Non-pigmented ciliary epithelial cell (primary cell): ENCODE measurements at places on chromosomes 1 and 21.

DNA sequence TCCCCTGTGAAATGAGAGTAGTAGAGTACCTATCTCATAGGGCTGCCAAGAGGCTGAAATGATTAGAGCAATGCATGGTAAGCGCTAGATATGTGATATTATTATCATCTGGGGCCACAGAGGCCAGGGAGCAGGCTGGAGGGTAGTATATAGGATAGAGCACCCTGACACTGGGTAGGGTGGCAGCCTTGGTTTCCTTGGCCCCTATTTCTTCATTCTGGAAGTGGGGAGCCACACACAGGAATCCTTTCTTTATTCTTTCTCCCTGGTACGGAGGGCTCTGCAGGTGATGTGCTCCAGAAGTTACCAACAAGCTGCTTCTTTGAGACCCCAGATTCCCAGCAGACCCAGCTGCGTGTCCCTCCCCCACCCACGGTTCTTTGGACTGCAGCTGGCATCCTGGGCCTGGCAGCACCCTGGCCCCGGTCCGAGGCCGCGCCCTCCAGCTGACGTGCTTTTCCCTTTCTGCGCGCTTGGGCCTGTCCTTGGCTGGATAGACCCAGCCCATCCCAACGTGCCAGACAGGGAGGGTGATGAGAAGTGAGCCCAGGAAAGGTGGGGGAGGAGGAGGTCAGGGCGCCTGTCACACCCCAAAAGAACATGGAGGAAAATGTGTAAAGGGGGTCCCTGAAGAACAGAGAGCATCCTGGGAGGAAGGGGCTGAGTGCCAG, 18.2 kb downstream of the INAVA start:
- DNase-seq: no peak

DNA sequence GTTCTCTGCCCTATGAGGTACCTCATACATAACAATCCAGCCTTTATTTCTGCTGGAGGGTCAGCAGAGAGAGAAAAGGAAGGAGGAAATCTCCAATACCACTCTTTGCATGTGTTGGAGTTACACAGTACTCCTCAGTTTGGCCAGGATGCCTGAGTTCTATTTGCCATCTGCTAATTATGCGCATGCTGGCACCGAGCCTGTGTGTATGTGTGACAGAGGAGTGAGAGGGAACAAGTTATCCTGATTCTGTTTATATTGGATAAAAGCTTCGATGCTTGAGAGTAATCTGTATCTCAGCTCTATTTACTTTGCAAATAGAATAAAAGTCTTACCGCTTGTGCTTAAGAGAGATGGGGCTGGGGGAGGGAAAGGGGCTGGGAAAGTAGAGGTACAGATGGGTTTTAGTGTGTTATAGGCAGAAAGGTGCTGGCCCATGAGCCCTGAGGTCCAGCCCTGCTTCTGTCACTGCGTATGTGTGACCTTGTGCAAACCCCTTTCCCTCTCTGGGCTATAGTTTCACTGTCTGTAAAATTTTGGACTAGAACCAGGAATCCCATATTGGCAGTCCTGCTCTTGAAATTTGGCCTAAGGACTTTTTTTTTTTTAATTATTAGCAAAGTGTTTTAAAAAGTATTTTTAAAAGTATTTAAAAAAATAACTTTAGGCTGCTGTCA, 54.5 kb upstream of the PLXNA2 start:
- DNase-seq: no peak

GRCh38 chr1:117346206-117346928, 20.9 kb upstream of the MAN1A2 start:
- no peak for DNase-seq

- DNase-seq: no peak
These were observed 39.6 kb downstream of the PAX7 start for GRCh38 chr1:18670121-18670867.

DNA sequence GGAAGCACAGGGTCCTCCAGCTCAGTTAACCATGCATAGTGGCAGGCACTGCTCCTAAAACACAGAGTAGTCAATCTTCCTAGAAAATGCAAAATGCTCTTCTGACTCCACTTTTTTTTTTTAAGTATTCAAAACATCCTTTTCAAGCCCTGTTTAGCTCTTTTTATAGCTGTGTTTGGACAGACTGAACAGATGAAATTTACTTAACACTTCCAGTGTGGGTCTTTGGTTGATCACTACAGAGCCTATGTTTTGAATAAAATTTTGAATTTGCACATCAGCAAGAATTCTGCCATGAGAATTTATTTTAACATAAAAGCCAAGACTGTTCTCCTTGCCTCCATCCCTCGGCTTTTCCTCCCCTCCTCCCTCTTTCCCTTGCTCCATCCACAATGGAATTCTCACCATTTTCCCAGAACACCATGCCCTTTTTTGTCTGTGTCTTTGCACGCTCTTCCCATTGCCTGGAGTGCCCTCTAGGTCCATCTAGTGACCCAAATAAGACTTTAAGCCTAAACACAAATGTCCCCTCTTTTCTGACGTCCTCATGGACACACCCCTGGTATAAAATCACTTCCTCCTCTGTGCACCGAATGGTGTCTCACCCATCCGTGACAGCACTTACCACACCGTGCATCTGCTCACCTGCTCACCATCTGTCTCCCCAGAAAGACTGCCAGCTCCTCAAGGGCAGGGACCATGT, 24.0 kb upstream of the CPT2 start:
- DNase-seq: no peak

- DNase-seq: no peak
These were observed 43.4 kb downstream of the RUNX1 start for GRCh38 chr21:35005560-35006224.

DNA sequence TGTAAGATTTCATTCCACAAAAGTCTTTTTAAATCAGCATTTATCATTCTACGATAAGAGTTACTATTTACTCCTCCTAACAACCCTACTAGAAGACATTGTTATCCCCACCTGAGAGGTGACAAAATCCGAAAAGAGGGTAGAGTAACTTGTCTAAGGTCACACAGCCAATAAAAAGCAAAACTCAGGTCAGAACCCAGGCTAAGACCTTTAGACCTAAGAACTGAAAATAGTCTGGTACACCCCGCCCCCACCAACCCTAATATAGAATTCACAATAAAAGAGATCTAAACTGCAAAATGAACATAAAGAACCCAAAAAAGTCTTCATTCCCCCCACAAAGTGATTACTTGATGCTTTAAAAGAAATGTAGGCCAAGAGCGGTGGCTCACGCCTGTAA, 18.6 kb downstream of the COA7 start:
- no peak for DNase-seq

- no peak for DNase-seq
These were observed 66.0 kb downstream of the SYDE2 start for GRCh38 chr1:85134583-85135391.

GRCh38 chr1:48120621-48121020, 101.9 kb upstream of the SLC5A9 start:
- DNase-seq: no peak

GRCh38 chr1:201568859-201569294, 29.9 kb downstream of the NAV1 start:
- DNase-seq: no peak

- DNase-seq: no peak
These were observed 60.4 kb downstream of the LEPR start for GRCh38 chr1:65480684-65481405.

DNA sequence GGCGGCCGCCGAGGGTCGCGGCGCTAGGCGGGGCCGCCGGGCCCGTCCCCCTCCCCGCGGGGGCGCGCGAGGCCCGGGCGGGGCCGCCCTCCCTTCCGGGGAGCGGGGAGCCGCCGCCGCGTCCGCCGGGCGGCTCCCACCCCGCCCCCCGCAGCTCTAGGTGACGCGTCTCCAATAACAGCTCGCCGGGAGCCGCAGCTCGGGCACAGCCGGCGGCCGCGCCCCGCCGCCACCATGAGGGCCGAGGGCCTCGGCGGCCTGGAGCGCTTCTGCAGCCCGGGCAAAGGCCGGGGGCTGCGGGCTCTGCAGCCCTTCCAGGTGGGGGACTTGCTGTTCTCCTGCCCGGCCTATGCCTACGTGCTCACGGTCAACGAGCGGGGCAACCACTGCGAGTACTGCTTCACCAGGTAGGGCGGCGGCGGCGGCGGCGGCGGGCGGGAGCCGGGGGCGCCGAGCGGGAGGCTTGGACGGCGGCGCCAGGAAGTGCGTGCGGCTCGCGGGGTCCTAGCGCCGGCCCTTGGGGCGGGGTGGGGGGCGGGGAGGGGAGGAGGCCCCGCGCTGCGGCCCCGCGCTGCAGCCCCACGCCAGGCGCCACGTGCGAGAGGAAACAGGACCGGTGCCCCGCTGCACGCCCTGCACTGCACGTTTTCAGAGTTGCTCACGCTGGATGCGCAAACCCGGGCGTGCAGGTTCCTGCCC, at the start of gene SMYD2:
TSS of gene SMYD2 (plus strand) at position 139 of the 699 bp plus-strand sequence. CDS start at position 235, 96 bp downstream.
- DNase-seq: no peak

DNA sequence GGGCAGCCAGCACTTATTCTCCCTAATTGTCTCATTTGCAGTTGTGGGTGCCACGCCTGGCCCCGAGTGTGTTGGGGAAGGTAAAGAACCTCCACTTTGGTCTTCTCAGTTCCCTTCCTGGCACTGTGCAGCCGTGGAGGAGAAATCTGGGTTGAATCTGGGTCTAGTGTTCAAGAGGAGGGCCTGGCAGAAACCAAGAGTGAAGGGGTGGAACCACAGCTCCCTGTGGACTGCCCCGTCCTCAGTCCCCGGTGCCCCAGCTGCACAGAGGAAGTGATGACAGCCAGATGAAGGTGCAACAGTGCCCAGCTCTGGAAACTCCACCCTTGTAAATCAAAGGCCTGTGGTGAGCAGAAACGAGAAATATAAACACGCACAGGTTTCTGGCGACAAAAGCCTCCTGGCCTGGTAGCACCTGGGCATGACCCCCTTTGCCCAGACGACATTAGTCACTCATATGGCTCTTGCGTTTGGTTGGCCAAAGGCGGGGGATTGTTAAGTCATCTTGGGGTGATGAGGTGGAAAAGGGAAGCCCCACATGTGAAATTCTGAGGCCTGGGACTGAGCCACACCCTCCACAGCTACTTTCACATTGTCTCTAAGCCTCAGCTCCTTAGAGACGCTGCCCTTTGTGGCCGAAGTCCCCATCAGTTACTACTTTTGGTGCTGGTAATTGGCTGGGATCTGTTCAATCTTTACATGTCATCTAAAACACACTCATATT, 4.2 kb upstream of the ECE1 start:
- DNase-seq: no peak

GRCh38 chr1:89708751-89709375, 75.9 kb downstream of the LRRC8C start:
- no peak for DNase-seq

DNA sequence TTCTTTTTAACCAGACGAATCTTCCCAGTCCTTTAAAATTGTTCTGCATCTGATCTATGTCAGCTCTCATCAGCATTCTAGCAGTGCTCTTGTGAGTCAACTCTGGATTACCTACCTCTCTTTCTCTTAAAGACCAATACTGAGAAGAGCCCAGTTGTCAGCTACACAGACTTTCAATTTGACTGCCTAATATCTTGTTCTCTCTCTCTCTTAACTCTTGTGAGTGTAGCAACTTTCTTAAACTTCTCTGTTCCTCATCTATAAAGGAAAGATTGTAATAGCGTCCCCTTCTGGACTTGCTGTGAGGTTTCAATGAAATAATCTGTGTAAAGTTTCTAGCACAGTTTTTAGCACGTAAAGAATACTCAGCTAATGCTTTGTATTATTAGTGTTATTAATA, 499.3 kb upstream of the ADAMTS5 start:
- no peak for DNase-seq

GRCh38 chr1:111476761-111477309, 3.1 kb downstream of the C1orf162 start:
- no peak for DNase-seq

GRCh38 chr1:92774407-92774806, 10.5 kb downstream of the EVI5 start:
- DNase-seq: no peak

DNA sequence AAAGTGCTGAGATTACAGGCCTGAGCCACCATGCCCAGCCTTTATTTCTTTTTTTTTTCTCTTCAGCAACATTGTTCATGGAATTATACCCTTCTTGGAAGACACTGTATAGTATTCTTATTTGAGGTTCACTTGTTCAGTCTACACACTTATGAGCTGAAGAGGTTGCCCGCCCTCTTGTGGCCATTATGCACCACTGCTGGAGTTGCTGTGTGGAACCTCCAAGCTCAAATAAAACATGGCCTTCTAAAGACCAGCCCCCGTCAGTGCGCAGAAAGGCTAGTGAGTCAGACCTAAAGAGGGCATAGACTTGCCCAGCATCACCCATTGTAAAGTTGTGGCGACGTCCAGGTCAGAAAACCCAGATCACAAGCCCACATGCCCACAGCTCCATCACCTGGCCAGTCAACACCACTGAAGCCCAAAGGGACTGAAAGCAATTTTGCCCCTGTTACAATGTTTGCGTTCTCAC, 20.4 kb downstream of the LURAP1 start:
- peak; percentile 68 for DNase-seq

GRCh38 chr1:116682641-116683221, 15.2 kb upstream of the IGSF3 start:
- DNase-seq: no peak

GRCh38 chr1:97903626-97904025, 17.2 kb downstream of the DPYD start:
- DNase-seq: no peak

GRCh38 chr1:235857756-235858155, 8.9 kb downstream of the LYST start:
- DNase-seq: no peak

DNA sequence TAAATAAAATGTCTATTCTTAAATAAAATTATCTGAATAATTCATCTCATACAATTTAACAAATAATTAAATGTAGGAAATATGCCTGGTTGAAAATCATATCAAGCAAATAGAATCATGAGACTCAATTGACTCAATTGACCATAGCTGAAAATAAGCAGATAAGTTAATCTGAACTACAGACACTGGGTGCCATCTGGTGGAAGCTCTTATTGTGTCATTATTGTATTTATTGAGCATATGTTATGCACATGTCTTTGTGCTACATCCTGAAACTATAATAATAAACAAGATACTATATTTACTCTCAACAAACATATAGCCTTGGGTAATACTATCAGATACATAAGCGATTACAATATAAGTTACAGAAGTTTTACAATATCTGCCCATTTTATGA, 41.0 kb downstream of the BRINP3 start:
- no peak for DNase-seq

DNA sequence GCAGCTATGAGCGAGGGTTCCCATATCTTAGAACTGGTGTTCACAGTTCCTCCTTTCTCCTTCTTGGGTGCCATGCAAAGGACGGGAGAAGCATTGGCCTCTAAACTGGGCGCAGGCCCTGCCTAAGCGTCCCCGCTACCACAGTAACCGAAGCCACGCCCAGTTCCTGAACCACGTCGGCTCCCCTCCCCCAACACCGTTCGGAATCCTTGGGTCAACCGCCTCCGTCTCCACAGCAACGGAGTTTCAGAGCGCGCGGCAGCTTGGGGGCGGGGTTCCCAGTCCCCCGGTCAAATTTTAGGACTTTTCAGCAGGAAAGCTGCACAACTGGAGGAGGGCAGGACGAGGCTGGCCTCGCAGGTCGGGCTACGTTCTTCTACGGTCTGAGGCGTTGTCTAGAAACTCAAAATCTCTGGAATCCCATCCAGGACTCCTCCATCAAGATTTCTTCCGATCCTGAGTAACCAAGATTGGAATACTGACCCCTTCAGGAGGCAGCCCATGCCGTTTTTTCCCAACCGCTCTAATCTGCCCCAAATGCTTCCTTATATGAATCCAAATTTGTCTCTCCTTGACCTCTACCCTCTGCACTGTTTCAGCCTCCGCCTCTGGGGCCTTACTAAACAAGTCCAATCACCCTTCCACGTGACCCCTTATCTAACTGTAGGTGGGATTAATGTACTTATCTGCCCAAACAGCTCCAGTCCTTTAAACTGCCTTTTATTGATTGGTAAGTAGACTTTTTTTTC, at the start of gene SPAG17:
TSS of gene SPAG17 (minus strand) at position 145 of the 749 bp plus-strand sequence. CDS start at position 74, 71 bp downstream.
- peak; percentile 5 for DNase-seq
